Dermis blood vessel endothelial cell (primary cell): ENCODE measurements at places on chromosomes 2 and 18. TPM values are rescaled to one million over a fixed set of nuclear protein-coding genes. Genes with fewer than 3 reads are reported as not detected.
A peak's percentile ranks its signal among the peaks of the same experiment; 100 is the strongest.

Gene ATG16L1
- total RNA-seq, result 39.3 and 57.7 TPM in 2 replicates

GRCh38 chr2:23241611-23242245 is 143.3 kb upstream of the KLHL29 start:
- DNase-seq, result no peak

- no peak for DNase-seq
Observed at GRCh38 chr2:161424394-161424769, 8.3 kb downstream of the TBR1 start.

- DNase-seq, result peak; percentile 69
Observed at GRCh38 chr18:61892683-61893308, at the start of gene RNF152. Gene RNF152, minus strand, starts transcription at chr18:61893007. Its CDS starts 76,544 bp downstream, at chr18:61816463.

- DNase-seq, result peak; percentile 23
Observed at GRCh38 chr2:8168022-8168717, 513.7 kb upstream of the ID2 start.

Gene CRYBA2
- not detected in 2 replicates for total RNA-seq

DNA sequence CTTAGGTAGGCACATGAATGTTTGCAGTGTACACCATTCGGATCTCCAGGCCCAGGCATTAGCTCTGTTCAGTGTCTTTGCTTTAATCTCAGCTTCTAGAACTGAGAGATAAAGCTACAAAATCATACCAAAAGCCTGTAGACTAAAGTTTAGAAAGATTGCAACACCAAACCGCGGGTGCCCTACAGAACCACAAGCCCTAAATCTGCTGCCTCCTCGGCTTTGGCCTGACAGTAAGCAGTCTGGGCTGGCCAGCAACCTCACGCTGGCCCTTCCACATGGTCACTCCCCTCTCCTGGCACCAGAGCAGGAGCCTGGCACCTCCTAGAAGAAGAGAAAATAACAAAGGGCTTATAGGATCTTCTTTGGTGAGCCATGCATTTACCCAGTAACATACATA is 8.9 kb upstream of the OSR1 start:
- no peak for DNase-seq

Gene ANKRD30B
- under 0.01 TPM in 1 of 2 replicates, not detected in the other for total RNA-seq

DNA sequence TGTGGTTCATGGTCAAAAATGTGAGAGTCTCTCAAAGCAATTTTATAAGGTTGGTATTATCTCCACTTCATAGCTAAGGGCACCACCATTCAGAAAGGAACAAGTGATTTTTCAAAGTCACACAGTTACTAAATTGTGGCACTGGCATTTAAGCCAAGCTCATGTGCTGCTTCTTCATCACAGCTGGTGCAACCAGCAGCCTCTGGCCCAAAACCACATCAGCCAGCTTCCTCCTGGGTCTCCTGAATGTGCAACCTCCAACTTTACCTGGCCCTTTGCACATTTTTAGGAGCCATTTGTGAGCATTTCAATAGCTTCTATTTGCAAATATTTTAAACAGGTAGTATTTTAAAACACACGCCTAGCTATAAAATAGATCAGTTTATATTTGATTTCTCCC is 293.7 kb downstream of the BCL11A start:
- no peak for DNase-seq

DNA sequence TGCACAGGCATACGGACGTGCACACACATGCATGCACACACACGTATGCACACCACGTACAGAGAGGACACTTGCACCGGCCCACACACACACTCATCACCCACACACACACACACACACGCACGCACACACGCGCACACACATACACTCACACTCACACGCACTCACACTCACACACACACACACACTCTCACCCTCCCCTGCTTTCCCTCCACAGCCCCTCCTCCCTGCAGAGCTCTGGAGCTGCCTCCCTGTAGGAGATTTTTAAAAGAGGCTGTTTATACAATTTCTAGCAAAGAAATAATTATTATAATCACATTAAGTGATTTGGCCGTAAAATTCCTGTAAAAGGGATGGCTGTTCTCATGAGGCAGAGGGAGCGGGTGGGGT is 36.5 kb upstream of the SNED1 start:
- no peak for DNase-seq

DNA sequence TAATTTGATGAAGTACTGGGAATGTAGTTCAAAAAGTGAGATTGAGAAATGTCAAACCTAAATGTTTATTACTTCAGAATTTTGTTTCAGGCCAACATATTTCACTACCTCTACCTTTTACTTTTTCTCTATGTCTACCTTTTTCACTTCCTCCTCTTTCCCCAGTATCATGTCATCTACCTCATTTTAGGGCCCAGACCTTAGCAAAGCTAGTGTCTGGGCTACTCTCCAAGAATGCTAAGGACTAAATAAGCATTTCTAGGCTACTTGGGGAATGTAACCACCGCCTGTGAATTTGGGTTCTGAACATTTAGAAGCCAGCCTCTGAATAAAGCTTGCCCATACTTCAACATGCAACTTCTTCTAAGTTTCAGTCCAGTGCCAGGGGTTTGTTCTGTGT is 330.4 kb downstream of the SLC4A3 start:
- no peak for DNase-seq

Gene PROM2
- total RNA-seq, result 0.05 and 0.34 TPM in 2 replicates

- no peak for DNase-seq
Observed at GRCh38 chr2:223949241-223949840, 4.2 kb upstream of the WDFY1 start.

Gene ANTXR1
- 0.42 and 0.68 TPM in 2 replicates for total RNA-seq

- no peak for DNase-seq
Observed at GRCh38 chr2:178592655-178593054, 112.4 kb downstream of the PLEKHA3 start.

DNA sequence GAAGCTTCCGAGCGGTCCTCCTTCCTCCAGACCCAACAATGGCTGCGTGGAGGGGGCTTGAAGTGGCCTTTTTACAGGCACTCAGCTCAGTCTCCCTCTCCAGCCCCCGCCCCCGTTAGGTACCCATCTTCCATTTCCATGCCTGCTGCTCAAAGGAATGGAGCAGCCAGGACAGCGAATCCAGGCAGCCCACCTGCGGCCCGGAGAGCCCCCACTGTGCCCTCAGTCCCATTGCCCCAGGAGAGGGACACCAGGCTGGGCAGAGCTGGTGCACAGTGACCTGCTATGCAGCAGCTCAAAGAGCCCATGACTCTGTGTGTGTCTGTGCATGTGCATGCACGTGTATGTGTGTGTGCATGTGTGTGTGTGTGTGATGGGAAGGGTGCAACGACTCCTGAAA is 10.6 kb upstream of the POMC start:
- no peak for DNase-seq

GRCh38 chr2:240962300-240963064 is 35.9 kb upstream of the SNED1 start:
- no peak for DNase-seq

- DNase-seq, result no peak
Observed at GRCh38 chr2:24617424-24617823, 126.4 kb downstream of the NCOA1 start.

DNA sequence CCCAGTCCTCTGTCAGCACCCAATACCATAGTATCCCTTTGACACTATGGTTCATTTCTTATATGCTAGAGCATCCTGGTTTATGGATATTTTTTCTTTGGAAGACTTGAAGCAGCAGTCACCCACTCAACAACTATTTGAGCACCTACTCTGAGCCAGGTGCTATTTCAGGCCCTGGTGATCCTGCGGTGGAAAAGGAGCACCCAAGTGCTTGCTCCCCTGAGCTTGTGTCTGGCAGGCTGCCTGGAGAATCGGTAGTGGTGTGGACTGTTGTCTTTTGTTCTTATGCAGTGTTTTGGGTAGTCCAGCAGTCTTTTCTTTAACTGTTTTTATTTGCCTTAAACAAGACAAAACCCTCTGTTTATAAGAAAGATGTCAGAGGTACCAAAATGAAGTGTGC is 28.9 kb downstream of the NCK2 start:
- no peak for DNase-seq

DNA sequence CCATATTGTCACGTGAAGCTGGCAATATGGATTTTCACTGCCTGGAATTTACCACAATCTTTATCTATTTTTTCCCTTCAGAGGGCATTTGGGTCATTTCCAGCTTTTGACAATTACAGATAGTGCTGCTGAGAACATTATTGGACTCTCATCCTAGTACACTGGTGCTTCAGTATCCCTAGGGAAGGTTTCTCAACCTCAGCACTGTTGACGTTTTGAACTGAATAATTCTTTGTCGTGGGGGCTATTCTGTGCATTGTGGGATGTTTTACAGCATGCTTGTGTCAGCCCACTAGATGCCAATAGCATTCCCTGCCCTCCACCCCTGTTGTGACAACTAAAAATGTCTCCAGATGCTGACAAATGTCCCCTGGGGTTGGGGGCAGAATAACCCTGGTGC is 185.7 kb downstream of the TPGS2 start:
- no peak for DNase-seq

- DNase-seq, result no peak
Observed at GRCh38 chr2:47346638-47347037, 56.3 kb upstream of the MSH2 start.

GRCh38 chr2:177281400-177282180 is 17.1 kb upstream of the NFE2L2 start:
- no peak for DNase-seq

- DNase-seq, result no peak
Observed at GRCh38 chr18:79377187-79377891, 18.4 kb upstream of the NFATC1 start.

GRCh38 chr2:22002066-22002465 is 878.3 kb downstream of the TDRD15 start:
- no peak for DNase-seq

Gene RETREG2
- total RNA-seq, result 64.1 and 75.4 TPM in 2 replicates

Gene TLX2
- 0.17 TPM in 1 of 2 replicates, not detected in the other for total RNA-seq

DNA sequence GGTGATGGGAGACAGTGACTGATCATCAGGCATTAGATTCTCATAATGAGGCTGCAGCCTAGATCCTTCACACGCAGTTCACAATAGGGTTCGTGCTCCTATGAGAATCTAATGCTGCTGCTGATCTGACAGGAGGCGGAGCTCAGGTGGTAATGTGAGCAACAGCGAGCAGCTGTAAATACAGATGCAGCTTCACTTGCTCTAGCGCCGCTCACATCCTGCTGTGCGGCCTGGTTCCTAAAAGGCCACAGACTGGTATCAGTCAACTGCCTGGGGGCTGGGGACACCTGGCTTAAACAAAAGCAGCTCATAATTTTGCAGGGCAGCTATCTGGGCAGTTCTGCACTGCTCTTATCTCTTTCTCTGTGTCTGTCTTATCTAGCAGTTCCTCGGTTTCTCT is 20.4 kb upstream of the CD226 start:
- DNase-seq, result no peak

Gene RSAD2
- 0.28 and 1.2 TPM in 2 replicates for total RNA-seq

Gene IL36RN
- total RNA-seq, result not detected in 2 replicates

Gene SERPINB12
- total RNA-seq, result not detected in 2 replicates

Gene RFX8
- total RNA-seq, result 0.51 and 0.60 TPM in 2 replicates

- no peak for DNase-seq
Observed at GRCh38 chr2:239692362-239692851, 291.6 kb upstream of the HDAC4 start.

DNA sequence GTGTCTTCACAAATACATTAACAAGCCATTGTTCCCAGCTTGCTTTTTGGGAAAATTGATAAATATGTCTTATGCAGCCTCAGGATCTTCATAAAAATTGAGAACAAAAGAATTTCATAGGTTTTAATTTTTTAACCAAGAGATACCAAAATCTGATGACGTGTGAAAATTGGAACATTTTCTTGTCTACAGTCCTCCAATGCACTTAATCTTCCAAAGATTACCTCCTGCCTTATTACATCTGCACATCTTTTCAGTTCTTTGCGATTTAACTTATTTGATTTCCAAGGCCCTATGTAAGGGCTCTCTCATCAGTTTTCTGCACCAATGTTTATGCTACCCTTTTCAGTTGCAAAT is 3.1 kb downstream of the MRPL35 start:
- no peak for DNase-seq
